ENCODE measurements at places on chromosomes 1 and 21.

- no peak for DNase-seq
Observed at GRCh38 chr1:20187813-20188454, 1.6 kb upstream of the PLA2G2C start.

DNA sequence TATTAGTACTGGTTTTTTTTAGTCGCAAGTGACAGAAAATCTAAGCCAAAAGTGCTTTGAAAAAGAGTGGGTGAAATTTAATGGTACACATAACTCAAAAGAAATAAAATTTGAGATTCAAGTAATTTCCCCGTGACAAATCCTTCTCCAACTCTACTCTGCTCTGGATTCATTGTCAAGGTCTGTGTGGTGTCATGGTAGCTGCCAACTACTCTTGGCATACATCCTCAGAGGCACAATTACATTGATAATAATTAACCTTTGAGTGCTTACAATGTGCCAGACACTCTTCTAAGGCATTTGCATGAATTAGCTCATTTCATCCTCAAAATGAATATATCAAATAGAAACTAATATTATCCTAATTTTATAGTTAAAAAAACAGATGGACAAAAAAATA lies 1153.9 kb upstream of the NCAM2 start:
- DNase-seq: no peak

DNA sequence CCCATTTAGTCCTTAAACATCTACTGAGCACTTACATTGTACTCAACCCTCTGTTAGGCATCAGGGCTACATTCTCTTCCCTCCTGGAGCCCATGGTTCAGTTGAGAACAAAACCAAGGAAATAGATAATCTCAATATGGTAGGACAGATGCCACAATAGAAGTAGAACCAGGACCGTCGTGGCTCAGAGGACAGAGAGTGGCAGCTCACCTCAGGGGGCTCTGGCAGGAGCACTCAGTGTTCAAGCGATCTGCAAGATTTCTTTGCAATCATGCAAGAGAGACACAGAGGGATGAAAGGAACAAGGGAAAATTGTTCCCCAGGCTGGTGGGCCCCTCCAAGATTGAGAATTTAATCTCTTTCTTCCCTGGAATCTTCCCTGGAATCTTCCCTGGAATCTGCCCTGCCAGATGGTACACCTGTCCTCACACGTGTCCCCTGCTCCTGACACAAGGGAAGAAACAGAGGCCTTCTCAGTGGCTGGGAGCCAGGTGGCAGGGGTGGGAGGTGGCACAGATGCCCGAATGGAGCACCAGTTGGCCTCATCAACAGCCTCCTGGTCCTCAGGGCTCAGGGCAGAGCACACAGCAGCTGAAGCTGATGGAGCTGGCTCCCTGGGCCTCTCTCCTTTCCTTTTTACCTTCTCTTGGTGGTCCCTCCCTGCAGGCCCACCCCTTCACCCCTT lies 135.4 kb downstream of the PLXNA2 start:
- DNase-seq: no peak

DNA sequence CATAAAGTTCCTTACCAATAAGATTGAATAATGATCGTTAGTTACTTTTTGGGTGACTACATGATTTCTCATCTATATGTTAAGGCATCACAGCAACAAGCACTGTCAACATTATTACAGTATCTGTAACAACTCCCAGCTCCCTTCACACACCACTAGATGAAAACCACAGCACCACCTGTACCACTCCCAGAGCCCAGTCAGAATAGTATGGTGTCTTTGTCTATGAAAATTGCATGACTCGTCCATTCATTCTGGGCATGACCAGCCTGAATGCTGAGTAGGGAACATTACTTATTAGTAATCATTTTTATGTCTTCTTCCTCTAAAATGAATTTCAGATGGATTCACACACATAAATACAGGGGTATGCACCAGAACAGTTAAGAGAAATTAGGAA lies 7.0 kb downstream of the OLFML2B start:
- no peak for DNase-seq

DNA sequence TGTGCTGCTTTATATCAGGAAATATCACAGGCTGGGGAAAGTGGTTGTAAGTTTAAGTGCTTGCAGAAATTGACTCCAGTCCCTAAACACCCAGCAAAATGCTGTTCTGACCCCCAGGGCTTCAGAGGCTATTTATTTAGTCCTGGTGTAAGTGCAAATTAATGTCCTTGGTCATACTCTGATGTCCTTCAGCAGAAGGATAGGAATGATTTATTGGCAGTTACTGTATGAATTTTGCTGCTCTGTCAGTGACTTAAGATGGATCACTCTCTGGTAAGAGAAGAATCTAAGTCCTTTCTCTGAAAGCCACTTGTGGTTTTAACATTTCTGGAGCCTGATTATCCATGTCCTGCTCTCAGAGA lies 21.9 kb downstream of the FAM20B start:
- no peak for DNase-seq

- no peak for DNase-seq
Observed at GRCh38 chr21:23977971-23978370, 1629.3 kb downstream of the MRPL39 start.

- no peak for DNase-seq
Observed at GRCh38 chr1:3409366-3410141, 44.9 kb upstream of the ARHGEF16 start.

DNA sequence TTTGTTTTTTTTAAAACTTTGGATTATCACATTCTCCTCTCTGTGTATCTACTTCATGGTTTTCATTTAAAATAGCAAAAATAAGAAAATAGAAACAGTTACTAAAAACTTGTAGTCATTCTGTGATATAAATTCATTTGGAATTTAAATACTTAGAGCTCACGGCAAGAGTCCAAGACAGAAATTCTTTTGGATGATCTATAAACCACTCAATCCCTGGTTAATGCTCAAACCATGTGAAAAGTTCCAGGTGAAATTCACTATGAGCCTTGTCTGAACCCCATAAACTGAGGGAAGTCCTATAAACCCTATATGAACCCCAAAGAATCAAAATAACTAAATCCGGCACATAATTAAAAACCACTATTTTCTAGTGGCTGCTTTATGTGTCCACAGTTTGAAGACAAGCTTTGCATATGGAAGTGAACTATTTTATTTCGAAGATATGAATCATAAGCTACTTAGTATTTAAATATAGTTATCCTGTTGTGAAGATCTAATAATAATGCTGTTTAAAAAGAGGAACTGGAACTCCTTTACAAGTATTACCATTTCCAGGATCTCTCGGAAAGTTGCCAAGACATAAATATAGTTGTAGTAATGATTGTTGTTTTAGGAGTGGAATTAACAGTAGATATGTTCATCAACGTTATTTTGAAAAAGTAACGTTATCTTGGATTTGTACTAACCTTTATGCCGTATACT lies 163.5 kb downstream of the NFIA start:
- no peak for DNase-seq
